ENCODE measurements at places on chromosomes 4 and X.

- no peak for DNase-seq
These were observed 2.8 kb downstream of the HGFAC start for GRCh38 chr4:3444351-3445110.

DNA sequence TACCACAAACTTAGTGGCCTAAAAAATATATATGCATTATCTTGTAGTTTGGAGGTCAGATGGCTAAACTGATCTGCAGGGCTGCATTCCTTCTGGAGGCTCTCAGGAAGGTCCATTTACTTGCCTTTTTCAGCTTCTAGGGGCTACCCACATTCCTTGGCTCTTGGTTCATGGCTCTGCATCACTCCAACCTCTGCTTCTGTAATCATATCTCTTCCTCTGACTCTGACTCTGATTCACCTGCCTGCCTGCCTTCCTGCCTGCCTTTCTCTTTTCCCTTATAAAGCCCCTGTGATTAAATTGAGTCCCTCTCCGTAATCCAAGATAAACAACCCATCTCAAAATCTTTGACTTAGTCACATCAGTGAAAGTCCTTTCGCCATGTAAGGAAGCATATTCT, 25.0 kb upstream of the FRMPD4 start:
- no peak for DNase-seq

DNA sequence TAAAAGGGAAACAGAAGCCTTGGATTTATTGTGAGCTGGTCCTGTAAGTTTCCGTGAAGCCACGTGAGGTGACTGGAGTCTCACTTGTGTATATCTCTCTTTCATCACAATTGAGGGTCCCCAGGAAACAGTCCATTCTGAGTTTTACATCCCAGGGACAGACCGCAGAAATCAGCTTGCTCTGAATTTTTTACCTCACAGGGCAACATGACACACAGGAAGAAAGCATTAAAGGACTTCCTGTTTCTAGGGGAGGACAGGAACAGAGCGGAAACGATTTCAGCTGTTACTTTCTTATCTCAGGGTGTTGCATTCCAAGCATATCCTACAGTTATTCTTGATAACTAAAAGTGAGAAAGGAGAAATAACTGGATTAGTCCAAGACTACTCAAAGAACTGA, 553.5 kb downstream of the TRAM1L1 start:
- DNase-seq: no peak

- peak; percentile 24 for DNase-seq
These were observed at the start of gene DLG3 for GRCh38 chrX:70444326-70444945. Gene DLG3, plus strand, starts transcription at chrX:70444835. Its CDS starts 367 bp downstream, at chrX:70445202.

- DNase-seq: no peak
These were observed 233.4 kb upstream of the HAND2 start for GRCh38 chr4:173763389-173763788.

- peak; percentile 5 for DNase-seq
These were observed at the start of gene PRDM5 for GRCh38 chr4:120922381-120923206. Gene PRDM5, minus strand, starts transcription at chr4:120922726. Its CDS starts 118 bp downstream, at chr4:120922608.

GRCh38 chrX:84188320-84188834, 378 bp upstream of the RPS6KA6 start:
- DNase-seq: no peak

GRCh38 chrX:19096586-19096985, 25.7 kb downstream of the ADGRG2 start:
- DNase-seq: no peak

DNA sequence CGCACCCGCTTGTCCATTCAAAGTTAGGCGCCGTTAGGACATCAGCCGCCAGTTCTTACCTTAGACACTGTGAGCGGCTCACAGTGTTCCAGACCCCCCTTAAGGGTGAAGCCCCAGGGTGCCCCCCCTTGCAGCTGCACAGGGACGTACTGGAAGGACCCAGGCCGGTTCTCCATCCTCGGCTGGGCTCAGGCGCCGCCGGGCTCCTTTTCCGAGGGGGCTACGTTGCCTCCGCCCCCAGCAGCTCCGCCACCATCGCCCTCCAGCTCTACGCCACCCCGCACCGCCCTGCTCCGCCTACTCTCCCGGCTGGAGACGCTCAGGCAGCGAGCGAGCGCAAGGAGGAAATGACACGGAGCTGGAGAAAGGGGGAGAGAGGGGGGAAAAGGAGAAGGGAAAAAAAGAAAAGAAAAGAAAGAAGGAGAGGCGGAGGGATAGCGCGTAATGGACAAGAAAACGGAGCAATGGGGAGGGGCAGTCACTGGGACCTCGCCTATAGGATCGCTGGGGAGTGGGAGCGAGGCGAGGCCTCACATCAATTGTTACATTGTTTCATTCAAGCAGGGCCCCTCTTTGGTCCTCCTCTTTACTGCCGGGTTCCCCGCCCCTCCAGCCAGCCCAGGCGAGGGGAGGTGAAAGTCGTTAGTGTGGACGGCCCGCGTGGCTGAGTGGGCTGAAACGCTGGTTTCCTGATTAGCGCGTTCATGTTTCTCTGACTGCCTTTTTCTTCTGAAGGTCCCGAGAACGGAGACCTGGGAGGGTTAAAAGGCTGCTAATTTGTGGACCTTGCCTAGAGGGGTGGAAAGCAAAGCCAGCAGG, at the start of gene SHROOM4:
Gene SHROOM4 (minus strand): TSS at position 352 of the 819 bp plus-strand sequence. CDS start 176 bp downstream, at position 176.
- no peak for DNase-seq

DNA sequence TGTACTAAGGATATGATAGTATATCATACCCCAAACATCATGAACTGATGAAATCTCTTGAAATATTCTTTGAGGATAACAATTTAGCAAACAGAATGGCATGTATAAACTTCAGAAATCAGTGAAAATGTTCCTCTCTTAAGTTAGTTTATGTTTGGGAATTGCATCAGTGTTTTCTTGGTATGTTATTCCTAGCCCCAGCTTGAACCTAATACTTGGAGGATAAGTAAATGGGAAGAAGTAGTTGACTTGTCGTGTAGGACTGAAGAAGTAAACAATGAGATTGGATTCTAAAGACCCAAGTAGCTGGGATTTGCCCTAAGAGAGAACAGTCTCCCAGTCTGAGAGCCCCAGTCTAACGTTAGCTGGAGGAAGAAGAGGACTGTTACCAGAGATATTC, 355.7 kb downstream of the GALNTL6 start:
- no peak for DNase-seq

GRCh38 chr4:171288816-171289432, 524.3 kb upstream of the GALNTL6 start:
- DNase-seq: no peak

- DNase-seq: no peak
These were observed 40.1 kb downstream of the PRIMPOL start for GRCh38 chr4:184689681-184690080.

Measured in CD4-positive, alpha-beta T cell treated with Interleukin-2 at 100 ng/mL for 4 hours (primary cell).